CD4-positive, alpha-beta T cell treated with Interleukin-2 at 100 ng/mL for 4 hours (primary cell): ENCODE measurements at places on chromosomes 6 and 20.

GRCh38 chr6:119614138-119614537 lies 264.6 kb upstream of the MAN1A1 start:
- no peak for DNase-seq

DNA sequence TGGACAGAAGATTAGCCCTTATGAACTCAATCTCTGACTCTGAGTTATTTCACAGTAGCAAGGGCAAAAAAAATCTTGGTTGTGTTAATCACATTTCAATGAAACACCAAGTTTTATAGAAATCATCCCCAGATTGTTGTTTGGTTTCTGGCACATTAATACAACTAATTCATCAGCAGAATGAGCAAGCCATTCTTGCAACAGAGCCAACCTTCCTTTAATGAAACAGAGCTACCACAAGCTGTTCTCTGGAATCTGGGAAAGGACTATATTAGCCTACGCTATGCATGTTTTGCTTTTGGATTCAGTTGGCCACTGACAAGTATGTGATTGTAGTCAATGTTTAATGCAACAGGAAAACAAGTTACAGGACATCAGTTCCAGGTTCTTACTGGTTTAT lies 13.8 kb upstream of the POPDC3 start:
- no peak for DNase-seq

DNA sequence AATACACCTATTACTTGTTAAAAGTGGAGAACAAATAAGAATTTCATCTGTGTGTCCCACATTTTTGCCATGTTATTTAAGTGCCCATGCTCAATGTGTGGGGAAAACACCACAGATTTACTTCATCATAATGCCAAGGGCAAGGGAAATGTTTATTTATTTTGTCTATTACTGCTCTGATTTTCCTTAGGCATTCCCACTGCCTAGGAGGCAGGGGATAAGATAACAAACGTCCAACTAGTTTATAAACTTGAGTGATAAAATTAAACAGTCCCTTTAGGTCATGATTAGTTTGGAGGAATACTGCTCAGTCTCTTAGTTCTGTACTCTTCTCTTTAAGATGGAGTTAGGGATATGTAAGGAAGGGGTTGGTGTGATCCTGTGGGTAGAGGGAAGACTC lies 598.4 kb upstream of the MARCKS start:
- DNase-seq: no peak

- DNase-seq: no peak
These were observed 178.4 kb upstream of the SUPT3H start for GRCh38 chr6:45555981-45556771.

GRCh38 chr6:89669002-89669401 lies 30.5 kb upstream of the LYRM2 start:
- no peak for DNase-seq

- DNase-seq: no peak
These were observed 8.0 kb downstream of the MAP3K5 start for GRCh38 chr6:136784271-136784664.

DNA sequence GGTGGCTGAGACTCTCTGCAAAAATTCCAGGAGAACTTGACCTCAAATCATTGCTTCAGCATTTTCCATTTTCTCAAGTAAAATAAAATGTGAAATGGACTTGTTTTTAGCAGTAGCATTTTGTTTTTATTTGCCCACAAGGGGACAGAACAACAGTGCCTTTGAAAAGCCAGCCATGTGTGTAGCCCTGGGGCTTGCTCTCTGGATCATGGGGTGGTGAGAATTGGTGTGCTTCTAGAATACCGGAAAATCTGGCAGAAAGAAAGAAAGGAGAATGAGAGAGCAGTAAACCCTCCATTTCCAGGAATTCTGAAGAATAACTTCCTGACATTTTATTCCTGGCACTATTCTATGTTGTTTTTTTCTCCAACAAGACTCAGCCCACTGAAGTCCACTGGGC lies 254.7 kb upstream of the MOCS1 start:
- no peak for DNase-seq
